ENCODE measurements at places on chromosomes 2 and 18. TPM values are rescaled to one million over a fixed set of nuclear protein-coding genes. Genes with fewer than 3 reads are reported as not detected.

- H3K4me1 ChIP-seq: no peaks in the 10 kb centered on the region
- DNase-seq: no peak
- no peaks in the 10 kb centered on the region for H3K36me3 ChIP-seq
- H3K4me3 ChIP-seq: no peak overlapping the region
- H3K27me3 ChIP-seq: no peaks in the 10 kb centered on the region
These were observed 50.7 kb upstream of the ATP8B1 start for GRCh38 chr18:57853864-57854263.

The RIT2 gene
- not detected for total RNA-seq

The MATN3 gene
- 0.11 TPM for total RNA-seq

GRCh38 chr2:122167515-122167914 is 412.1 kb downstream of the TSN start:
- no peak overlapping the region for H3K4me3 ChIP-seq
- H3K4me1 ChIP-seq: no peaks in the 10 kb centered on the region
- no peak for DNase-seq
- H3K36me3 ChIP-seq: no peaks in the 10 kb centered on the region
- H3K27me3 ChIP-seq: no peaks in the 10 kb centered on the region

The CFAP221 gene
- total RNA-seq: 0.47 TPM

The NAGK gene
- 63.7 TPM for total RNA-seq

- no peaks in the 10 kb centered on the region for H3K27me3 ChIP-seq
- no peak overlapping the region for H3K27ac ChIP-seq
- H3K4me1 ChIP-seq: no peaks in the 10 kb centered on the region
- no peaks in the 10 kb centered on the region for H3K36me3 ChIP-seq
- no peak for DNase-seq
These were observed 348.3 kb upstream of the DSEL start for GRCh38 chr18:67864677-67865340.

The L3MBTL4 gene
- total RNA-seq: 1.8 TPM

GRCh38 chr2:128369602-128370467 is 51.2 kb upstream of the HS6ST1 start:
- no peaks in the 10 kb centered on the region for H3K4me1 ChIP-seq
- no peak for DNase-seq
- H3K27me3 ChIP-seq: no peaks in the 10 kb centered on the region
- no peaks in the 10 kb centered on the region for H3K36me3 ChIP-seq

DNA sequence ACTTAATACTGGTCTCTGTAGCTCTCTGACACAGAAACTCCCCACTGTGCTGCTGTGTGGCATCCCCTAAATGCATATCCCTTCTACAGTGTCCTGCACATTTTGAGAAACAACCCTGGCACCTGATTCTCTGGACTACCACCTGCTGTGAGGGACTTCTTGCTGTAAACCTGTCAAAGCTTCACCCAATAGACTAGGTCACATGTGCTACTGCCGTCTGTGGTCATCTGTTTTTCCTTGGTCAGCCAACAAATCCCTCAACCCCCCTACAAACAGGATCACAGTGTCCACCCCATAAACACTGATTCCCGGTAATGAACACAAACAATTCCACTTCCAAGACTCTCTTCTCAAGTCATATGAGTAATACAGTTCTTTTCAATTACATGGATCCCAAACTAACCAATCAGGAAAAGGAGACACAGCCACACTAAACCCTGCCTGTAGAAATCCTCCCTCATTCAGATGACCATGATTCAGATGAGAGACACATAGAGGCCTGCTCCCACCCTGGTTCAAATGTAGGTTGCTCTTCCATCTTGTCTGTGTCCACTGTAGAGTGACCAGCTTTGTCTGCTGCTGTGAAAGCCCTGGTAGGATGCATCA is 1157.4 kb downstream of the RPIA start:
- no peaks in the 10 kb centered on the region for H3K36me3 ChIP-seq
- H3K4me3 ChIP-seq: no peak overlapping the region
- H3K4me1 ChIP-seq: no peaks in the 10 kb centered on the region
- H3K27me3 ChIP-seq: peaks cover 22% of the 10 kb centered on the region
- H3K27ac ChIP-seq: no peak overlapping the region

- no peaks in the 10 kb centered on the region for H3K4me1 ChIP-seq
- no peaks in the 10 kb centered on the region for H3K27me3 ChIP-seq
- H3K36me3 ChIP-seq: peaks cover 86% of the 10 kb centered on the region
- H3K4me3 ChIP-seq: no peak overlapping the region
- no peak overlapping the region for H3K27ac ChIP-seq
- no peak for DNase-seq
These were observed 21.4 kb downstream of the HADHA start for GRCh38 chr2:26223018-26223417.

The LHCGR gene
- total RNA-seq: not detected

The C18orf54 gene
- 0.55 TPM for total RNA-seq

GRCh38 chr2:1494257-1494656 is 81.0 kb downstream of the TPO start:
- no peak overlapping the region for H3K4me3 ChIP-seq
- no peaks in the 10 kb centered on the region for H3K36me3 ChIP-seq
- no peaks in the 10 kb centered on the region for H3K4me1 ChIP-seq
- DNase-seq: no peak
- H3K27me3 ChIP-seq: no peaks in the 10 kb centered on the region

GRCh38 chr2:16861111-16861510 is 195.5 kb upstream of the CYRIA start:
- no peaks in the 10 kb centered on the region for H3K36me3 ChIP-seq
- no peak overlapping the region for H3K4me3 ChIP-seq
- no peak for DNase-seq
- no peaks in the 10 kb centered on the region for H3K27me3 ChIP-seq
- peaks cover 15% of the 10 kb centered on the region for H3K4me1 ChIP-seq

GRCh38 chr2:51919395-51919794 is 887.5 kb upstream of the NRXN1 start:
- no peaks in the 10 kb centered on the region for H3K27me3 ChIP-seq
- H3K4me3 ChIP-seq: no peak overlapping the region
- H3K36me3 ChIP-seq: no peaks in the 10 kb centered on the region
- H3K27ac ChIP-seq: no peak overlapping the region
- no peak for DNase-seq
- H3K4me1 ChIP-seq: no peaks in the 10 kb centered on the region

Measured in heart right ventricle (tissue), 16 donors.